ENCODE measurements at places on chromosomes 12 and 14.

- no peak for DNase-seq
Measured at GRCh38 chr12:50706606-50707005, 57.3 kb upstream of the ATF1 start.

DNA sequence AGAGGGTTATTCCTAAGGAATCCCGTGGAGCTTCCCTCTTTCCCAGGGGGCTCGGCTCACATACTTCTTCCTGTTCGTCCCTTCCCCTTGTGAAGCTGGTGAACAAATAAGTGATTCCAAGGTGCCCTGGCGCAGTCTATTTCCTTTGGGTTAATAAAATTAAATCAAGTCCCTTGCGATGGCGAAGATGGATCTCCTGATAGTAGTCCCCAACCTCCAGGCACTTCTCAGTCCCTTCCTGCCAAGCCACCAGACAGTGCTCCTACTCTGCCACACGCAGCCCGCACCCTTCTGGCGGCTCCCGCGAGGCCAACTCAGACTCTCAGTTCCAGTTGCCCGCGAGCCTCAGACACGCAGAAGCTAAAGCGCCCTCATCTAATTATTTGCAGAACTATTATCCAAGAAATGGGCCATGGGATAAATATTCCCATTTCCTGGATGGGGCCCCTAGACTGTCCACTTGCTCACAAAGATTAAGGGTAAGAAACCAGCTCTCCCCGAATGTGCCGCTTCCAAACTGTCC, 2.4 kb upstream of the SIX6 start:
- DNase-seq, result no peak

GRCh38 chr12:119415714-119416113, 81.2 kb downstream of the CCDC60 start:
- peak; percentile 11 for DNase-seq

DNA sequence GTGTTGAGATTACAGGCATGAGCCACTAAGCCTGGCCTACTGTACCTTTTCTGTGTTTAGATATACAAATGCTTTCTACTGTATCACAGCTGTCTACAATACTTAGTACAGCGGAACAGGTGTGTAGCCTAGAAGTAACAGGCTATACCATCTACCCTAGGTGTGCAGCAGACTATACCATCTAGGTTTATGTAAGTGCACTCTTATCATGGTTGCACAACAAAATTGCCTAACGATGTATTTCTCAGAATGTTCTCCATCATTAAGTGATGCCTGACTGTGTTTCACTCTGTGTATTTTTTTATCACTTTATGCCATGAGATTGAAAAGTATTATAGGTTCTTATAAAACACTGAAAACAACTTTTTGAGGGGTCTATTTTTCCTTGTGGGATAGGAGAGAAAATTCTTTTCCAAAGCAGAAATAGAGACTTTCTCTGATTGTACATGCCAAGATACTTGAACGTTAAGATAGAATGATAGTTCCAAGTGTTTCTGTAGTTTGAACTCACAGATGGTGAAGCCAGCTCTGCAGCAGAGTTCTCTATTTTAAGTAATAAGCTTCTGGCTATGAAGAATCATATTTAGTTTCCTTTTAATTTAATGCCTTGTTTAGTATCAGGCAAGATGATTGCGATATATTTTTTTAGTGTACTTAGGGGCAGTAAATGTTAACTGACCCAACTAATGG, 17.0 kb downstream of the TMPRSS12 start:
- DNase-seq, result no peak

GRCh38 chr12:130839770-130840404, 837 bp upstream of the STX2 start:
- DNase-seq, result peak; percentile 68

DNA sequence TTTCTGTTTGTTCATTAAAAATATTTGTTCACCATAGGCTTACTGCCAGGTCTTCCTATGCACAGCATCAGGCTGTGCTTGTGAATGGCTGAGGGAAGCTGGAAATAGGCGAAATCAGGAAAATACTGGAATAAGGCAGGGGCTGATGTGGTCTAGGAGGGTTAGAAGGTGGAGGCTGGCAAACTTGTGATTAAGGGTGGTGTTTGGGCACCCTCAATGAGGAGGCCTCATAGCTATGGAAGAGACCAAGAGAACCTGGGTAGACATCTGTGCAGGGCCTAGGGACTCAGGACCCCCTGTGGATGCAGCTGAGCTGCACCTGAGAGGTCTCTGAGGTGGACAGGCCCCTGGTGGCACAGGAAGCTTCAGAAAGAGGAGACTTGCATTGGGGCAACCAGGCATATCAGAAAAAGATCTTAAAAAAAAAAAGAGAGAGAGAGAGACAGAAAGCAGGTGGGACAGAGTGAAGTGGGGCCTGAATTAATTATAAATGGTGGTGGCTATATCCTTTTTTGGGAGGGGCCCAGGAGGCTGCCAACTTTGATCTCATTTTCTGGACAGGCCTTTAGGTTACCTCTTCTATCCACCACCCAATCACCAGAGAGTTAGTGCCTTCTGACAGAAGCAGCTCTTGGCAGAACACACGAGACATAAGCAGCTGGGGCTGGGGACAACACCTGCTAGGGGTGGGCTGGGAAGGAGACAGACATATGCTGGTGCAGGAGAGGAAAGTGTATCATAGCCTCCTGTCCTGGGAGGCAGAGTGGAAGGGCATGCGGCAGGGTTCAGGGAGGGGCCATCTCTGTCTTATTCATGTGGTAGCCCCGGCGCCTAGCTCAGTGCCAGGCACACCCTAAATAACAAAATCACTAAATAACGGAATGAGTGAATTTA, 46.7 kb upstream of the ATP23 start:
- peak; percentile 57 for DNase-seq

DNA sequence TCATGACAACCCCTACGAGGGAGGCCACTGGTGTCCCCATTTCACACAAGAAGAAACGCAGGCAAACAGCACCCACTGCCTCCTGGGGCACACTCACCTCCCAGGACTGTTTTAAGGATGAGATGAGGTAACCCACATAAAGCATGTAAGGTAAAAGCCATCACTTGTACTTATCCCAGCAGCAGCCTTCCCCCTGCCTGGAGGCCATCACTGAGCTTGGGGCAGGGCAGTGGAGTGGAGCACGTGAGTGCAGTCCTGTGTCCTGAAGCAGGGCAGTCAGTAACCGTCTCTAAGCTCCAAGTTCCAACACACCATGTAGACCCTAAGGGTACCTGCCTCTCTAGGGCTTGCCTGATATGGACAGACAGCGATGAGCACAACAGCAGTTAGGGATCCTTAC, 1.7 kb downstream of the POLE start:
- DNase-seq, result no peak

DNA sequence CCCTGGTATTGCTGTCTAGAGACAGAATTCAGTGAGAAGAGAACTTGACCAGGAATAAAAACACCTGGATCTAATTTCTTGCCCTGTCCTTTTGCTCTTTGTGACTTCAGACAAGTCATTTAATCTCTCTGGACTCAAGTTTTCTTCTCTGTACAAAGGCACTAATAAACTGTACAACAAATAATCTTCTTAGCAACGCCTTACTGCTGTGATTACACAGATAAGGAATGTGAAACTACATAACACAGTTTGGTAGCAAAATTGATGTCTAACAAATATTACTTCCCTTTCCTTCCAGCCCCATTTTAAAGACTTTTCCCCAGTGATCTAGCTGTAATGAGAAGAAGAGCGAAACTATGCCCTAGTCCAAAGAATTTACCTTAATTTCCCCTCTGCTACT, 69.3 kb downstream of the BCAT1 start:
- no peak for DNase-seq

DNA sequence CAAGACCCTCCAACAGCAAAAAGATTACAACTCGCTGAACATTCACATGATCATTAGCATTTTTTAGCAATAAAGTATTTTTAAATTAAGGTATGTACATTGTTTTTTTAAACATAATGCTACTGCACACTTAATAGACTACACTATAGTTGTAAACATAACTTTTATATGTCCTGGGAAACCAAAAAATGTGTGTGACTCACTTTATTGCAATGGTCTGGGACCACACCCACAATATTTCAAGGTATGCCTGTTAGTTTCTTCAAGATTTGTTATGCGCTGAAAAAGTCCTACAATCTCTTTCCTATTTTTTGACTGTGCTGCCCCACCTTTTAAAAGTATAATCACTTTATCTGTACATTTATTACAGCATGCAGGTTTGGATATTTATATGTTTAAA, 30.4 kb upstream of the PCNX4 start:
- no peak for DNase-seq

GRCh38 chr12:41418586-41418985, 230.5 kb downstream of the PDZRN4 start:
- no peak for DNase-seq
